ENCODE measurements at places on chromosomes 12 and 14. TPM values are rescaled to one million over a fixed set of nuclear protein-coding genes. Genes with fewer than 3 reads are reported as not detected.

Gene ADSS1
- 8.2 TPM for total RNA-seq

Gene STAB2
- total RNA-seq = 1.2 TPM

Gene MFAP5
- total RNA-seq = 362 TPM

Gene ADAMTS20
- total RNA-seq = not detected

Gene TOMM20L
- not detected for total RNA-seq

Gene SDSL
- 1.1 TPM for total RNA-seq

Gene GPR162
- total RNA-seq = 5.1 TPM

- DNase-seq = peak; percentile 11
Observed at GRCh38 chr12:30942936-30943335, 16.4 kb downstream of the TSPAN11 start.

GRCh38 chr12:42201063-42201462 lies 37.0 kb downstream of the YAF2 start:
- DNase-seq = no peak

DNA sequence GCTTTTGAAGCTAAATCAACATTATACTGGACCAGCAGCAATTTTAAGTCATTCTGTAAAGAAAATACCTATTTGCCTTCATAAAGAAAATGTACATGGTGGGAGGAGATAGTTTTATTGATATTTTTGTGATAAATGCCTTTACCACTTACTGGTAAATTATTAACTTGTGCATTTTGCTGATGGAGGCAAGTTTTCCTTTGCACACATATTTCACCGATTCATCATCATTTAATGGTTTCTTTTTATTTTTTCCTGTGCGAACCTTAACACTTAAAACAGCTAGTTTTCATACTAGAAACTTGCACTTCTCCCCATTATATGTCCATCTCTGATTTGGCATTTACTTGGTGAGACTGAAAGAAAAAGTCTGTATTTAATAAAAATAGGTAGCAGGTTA lies 239.3 kb downstream of the TRHDE start:
- no peak for DNase-seq

DNA sequence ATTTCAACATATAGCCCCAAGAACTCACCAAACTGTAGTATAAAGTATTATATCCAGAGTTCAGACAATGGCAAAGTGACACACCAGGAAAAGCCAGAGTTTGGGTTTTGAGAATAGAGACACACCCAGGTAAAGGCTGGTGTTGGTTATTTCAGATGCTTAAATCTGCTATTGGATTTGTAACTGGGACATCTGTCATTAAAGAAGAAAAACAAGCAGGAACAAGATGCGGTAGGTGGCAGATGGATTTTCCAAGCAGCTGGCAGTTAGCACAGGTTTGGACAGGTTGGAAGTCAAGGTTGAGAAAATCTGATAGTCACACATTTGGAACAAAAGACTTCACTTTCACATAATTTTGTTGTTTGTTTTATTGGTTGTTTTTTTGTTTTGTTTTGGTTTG lies 14.4 kb upstream of the CDK17 start:
- DNase-seq = no peak

- DNase-seq = peak; percentile 76
Observed at GRCh38 chr14:104403421-104404220, 175.9 kb upstream of the C14orf180 start.

- DNase-seq = peak; percentile 90
Observed at GRCh38 chr14:100285021-100285912, 21.0 kb downstream of the SLC25A29 start.

DNA sequence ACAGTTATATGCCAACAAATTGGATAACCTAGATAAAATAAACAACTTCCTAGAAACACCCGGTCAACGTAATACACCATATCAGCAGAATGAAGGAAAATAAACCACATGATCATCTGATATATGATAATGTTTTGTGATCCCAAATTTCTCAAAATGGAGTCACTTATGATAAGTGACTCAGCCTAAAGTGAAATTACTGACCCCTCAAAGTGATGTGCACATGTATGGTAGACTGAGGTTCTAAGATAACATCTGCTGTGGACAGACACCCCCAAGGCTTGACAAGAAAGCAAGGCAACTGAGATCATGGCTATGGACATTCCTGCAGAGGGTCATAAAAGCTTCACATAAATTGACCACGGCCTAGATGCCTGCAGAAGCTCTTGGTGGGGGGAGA lies 105.1 kb upstream of the DCN start:
- DNase-seq = no peak

DNA sequence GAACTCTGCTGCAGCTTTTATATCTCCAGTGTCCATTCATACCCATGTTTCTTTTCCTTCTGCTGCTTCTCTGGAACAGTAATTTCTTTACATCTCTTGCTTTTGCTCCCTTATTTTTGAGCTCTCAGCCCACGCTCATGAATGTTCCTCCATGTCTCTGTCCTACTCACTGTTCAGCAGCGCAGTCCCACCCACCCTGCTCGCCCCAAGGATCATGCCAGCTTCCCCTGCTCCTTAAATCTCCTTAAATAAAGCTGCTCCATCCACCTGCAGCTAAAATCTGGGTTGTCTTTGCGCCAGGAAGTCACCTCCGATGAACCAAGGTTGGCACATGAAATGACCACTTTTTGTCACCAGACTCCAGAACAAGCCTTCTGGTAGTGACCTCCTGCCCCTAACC lies 201.1 kb upstream of the RGS6 start:
- no peak for DNase-seq

GRCh38 chr12:86387591-86388145 lies 131.5 kb upstream of the MGAT4C start:
- DNase-seq = no peak

GRCh38 chr12:121579981-121580868 lies 598 bp downstream of the KDM2B start:
- DNase-seq = peak; percentile 91

- no peak for DNase-seq
Observed at GRCh38 chr14:99565383-99565782, 38.6 kb downstream of the CCDC85C start.

DNA sequence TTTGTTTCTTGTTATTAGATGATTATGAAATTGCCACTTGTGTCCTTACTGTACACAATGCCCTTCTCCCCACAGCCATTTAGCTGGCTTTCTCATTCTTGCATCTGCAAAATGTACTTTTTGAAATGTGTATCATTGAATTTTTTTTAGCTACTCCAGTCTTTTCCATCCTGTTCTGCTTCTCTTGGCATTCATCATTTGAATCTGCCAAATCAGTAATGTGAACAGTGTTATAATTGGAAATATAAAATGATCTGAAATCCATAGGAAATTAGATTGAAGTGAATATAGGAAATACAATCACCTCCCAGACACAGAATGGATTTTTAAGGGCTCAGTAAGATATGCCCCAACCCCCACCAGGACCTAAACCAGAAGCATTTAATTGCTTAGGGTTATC lies 253.4 kb downstream of the C12orf50 start:
- DNase-seq = no peak

DNA sequence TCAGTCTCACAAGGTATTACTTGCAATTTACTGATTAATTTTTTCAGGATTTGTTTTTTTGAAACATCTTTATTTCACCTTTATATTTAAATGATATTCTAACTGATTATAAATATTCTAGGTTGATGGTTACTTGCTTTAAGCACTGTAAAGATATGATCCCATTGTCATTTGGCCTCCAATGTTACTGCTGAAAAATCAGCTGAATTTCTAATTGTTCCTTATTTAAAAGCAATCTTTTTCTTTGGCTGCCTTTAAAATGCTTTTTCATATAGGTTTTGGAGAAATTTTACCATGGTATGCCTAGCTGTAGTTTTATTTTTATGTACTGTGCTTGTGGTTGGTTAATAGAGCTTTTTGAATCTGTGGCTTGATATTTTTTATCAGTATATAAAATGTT lies 275.6 kb upstream of the PPFIA2 start:
- no peak for DNase-seq

- no peak for DNase-seq
Observed at GRCh38 chr14:81392976-81393643, 7.0 kb downstream of the STON2 start.

GRCh38 chr12:87848248-87848868 lies 180.8 kb downstream of the C12orf50 start:
- no peak for DNase-seq

GRCh38 chr14:66508846-66509621 lies 1.1 kb downstream of the GPHN start:
- DNase-seq = peak; percentile 80

GRCh38 chr14:98954349-98955000 lies 317.5 kb downstream of the BCL11B start:
- DNase-seq = no peak

Data from posterior vena cava (tissue), 2 donors.